Mesothelial cell of epicardium (in vitro differentiated cells): ENCODE measurements at places on chromosomes 7 and 10. TPM values are rescaled to one million over a fixed set of nuclear protein-coding genes. Genes with fewer than 3 reads are reported as not detected.

The SORBS1 gene
- total RNA-seq: 21.5 to 25.1 TPM (median 24.9 TPM) in 3 replicates

The AGAP6 gene
- total RNA-seq: 22.3 to 23.2 TPM (median 23.0 TPM) in 3 replicates

The PSPH gene
- total RNA-seq: 16.9 to 19.9 TPM (median 19.5 TPM) in 3 replicates

The MMD2 gene
- total RNA-seq: not detected in 3 replicates
